ENCODE measurements at places on chromosomes 3 and 15.

DNA sequence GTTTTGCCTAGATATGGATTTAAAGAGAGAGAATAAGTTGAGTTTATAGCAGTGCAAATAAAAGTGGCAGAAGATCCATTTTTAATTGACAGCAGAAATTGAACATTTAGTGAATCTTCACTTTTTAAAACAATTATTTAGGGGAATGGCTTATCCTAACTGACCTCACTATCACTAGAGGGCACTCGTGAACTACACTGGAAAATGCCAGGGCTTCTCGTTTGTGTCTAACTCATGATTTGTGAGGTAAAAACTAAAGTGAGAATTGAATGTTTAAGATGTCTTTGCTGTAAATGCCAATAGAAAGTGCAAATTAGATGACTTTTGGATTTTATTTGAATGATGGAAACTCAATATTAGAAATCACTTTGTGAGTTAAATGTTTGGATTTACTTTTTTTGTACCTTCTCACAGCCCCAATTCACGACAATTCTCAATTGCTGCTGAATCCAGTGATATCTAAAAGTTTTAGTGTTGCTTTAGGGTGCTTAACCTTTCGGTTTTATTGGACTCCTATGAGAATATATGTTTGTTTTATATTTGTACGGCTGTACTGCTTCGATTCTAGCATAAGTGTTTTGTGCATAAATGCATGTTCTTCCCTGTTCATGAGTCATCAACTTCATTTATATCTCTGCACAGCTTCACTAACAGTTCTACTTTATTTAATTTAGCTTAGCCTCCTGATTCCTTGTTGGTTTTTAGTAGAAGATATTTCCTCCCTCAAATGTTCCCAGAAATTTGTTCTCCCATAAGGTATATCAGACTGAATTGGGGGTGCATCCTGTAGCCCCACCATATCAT lies 462.1 kb downstream of the MFSD1 start:
- no peak for DNase-seq

GRCh38 chr15:68274201-68274848 lies 3.2 kb upstream of the FEM1B start:
- no peak for DNase-seq

- no peak for DNase-seq
Observed at GRCh38 chr15:36905908-36906307, 194.4 kb downstream of the MEIS2 start.

DNA sequence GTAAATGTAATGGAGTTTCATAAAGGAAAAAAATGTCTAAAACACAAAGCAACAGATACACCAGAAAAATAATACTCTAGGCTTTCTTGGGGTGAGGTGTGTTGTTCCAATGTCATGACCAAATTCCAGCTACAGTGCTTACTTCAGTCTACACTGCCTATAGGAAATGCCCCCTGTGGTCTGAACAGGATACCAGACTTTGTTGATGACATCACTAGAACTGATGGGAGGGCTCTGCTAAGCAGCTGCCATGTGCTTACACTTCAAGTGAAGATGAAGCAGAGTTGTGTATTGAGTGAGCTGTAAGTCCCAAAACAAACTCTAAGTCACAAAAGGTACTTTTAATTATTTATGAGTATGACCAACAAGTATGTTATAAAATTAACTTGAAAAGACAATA lies 456.1 kb upstream of the IL12A start:
- no peak for DNase-seq

GRCh38 chr3:141353652-141354495 lies 14.4 kb upstream of the ZBTB38 start:
- DNase-seq = no peak

DNA sequence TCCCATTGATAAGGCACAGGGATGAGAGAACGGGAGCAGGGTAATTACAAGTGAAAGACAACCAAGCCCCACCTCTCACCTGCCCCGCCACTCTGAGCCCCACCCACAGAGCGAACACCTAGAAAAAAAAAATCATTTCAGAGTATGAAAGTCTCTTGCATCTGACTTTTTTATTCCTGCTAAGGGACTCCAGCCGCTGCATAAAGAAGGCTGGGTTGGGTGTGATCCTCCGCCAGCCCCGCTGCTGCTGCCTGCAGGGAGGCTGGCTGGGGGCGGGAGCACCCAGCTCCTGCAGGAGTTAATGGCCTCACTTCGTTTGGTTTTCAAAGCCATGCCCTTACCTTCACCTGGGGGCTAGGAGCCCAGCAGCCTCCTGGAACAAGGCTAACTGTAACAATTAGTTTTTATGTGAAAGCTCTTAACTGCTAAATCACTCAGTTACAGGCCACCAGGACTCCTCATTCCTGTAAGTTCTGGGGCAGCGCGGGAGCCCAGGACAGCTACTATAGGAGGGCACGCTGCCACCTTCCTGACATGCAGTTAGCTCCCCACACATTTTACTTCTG lies 78.0 kb upstream of the SNRPA1 start:
- no peak for DNase-seq

GRCh38 chr3:9179826-9180763 lies 69.4 kb downstream of the SRGAP3 start:
- no peak for DNase-seq

- no peak for DNase-seq
Observed at GRCh38 chr15:83372434-83372891, 74.7 kb upstream of the SH3GL3 start.

GRCh38 chr15:89839167-89839810 lies 24.6 kb upstream of the ANPEP start:
- DNase-seq = no peak

DNA sequence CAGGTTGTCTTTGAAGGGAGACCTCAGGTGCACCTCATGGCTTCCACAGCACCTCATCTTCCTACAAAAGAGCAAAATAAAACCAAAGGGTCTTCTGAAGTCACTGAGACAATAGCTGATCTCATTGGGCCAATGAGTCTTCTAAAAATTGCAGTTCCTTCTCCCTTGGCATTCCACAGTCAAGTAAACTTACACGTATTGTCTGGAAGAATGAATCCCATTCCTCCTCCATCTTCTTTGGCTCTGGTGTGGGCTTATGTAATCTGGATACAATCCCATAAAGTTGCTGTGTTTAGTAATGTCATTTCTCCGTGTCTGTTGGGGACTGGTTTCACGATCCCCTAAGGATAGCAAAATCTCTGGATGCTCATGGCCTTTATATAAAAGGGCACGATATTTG lies 85.5 kb upstream of the CGNL1 start:
- DNase-seq = no peak

DNA sequence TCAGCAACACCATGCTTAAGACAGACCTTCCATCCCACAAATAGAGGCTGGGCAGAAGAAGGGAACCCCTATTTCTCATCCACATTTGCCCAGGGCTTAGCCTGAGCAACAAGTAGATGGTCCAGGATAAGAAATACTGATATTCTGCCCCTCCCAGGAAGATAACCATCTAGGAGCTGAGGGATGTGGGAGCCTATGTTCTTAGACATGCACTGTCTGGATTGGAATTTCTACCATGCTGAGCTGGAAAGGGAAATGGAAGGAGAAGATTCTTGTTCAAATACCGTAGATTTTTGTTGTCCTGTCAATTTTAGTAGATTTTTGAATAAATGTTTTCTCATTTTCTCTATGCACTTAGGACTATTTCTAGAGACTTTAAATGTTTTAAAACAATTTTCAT lies 450.7 kb upstream of the SEMA6D start:
- no peak for DNase-seq

- DNase-seq = no peak
Observed at GRCh38 chr3:74515451-74515850, 99.0 kb downstream of the CNTN3 start.

- no peak for DNase-seq
Observed at GRCh38 chr3:42979044-42979972, at the start of gene GASK1A. Gene GASK1A, plus strand, starts transcription at chr3:42979311. Its CDS starts 332 bp downstream, at chr3:42979643.

GRCh38 chr3:194824701-194825111 lies 139.0 kb downstream of the FAM43A start:
- no peak for DNase-seq

DNA sequence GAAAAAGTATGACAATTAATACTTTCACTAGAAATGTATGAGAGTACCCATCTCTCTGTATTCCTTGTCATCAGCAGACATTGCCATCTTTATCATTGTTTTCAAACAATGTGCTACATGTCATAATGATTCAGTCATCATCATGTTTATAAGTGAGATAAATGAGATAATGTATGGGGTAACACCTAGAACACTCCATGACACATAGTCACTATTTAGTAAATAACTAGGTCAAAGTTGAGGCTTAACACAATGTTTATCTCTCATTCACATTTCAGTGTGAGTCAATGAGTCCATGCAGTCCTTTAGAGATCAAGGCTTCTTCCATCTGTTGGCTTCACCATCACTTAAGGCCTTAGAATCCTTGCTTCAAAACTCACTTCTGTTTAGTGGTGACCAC lies 70.0 kb downstream of the NLGN1 start:
- no peak for DNase-seq

DNA sequence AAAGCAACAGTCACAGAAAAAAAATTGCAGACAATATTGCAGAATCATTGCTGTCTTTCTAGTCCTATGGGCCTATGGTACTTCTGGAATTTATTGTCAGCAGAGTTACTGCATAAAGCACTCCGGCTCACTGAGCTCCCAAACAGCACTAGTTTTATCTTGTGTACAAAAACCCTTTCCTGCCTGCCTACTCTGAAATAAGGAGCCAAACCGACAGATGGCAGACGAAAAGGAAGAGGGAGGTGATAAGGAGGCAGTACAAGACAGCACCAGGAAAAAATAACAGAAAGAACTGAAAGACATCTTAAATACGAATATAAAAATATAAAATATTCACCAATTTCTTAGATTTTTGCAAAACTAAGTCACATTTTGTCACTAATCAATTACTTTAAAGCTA lies 15.6 kb downstream of the HERC1 start:
- no peak for DNase-seq

GRCh38 chr15:41992151-41992802 lies 19.9 kb upstream of the EHD4 start:
- DNase-seq = no peak

- DNase-seq = no peak
Observed at GRCh38 chr3:42515391-42515916, 13.0 kb downstream of the VIPR1 start.

DNA sequence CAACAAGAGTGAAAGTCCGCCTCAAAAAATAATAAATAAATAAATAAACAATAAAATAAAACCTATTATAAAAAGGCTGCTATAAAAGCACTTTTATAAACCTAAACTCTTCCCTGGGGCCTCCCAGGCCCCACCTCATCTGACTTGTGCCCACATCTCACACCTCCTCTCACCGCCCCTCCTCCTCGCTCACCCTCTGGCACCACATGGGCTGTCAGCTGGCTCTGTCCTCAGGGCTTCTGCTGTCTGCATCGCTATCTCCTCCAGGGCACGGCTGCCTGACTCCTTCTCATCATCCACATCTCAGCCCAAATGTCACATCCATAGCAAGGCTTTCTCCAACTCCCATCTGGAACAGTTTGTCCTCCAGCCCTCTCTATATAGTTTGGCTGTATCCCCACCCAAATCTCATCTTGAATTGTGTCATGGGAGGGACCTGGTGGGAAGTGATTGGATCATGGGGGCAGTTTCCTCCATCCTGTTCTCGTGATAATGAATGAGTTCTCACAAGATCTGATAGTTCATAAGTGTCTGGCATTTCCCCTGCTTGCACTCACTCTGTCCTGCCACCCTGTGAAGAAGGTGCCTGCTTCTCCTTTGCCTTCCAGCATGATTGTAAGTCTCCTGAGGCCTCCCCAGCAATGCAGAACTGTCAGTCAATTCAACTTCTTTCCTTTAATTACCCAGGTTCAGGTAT lies 8.8 kb upstream of the SH3BP5 start:
- DNase-seq = no peak

DNA sequence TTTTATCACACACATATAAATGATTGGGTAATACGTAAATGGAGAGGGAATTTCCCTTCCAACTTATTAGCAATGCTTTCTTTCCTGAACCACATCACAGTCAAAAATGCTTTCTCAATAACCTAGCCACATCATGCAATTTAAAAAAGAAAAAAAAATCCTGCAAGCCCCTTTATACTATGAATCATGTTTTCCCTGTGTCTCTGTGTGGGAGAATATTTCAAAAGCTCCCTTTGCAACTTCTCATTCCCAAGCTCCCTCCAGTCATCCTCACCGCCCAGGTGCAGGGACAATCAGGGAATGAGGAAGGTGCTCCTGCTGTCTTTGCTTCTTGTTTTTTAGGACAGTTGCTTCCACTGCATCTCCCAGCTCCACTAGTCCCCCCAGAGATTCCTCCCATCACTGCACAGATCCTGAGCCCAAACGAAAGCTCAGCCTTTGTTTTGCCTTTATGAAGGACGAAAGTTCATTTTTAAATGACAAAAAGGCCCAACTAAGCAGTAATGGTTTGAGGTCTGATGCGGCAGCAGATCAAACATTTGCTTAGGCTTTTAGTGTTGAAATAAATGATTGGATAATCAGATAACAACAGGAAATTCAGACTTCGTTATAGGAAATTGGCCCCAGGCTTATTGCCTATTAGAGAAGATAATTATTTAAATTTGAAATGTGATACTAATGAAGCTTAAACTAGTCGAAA lies 47.8 kb upstream of the ADGRG7 start:
- DNase-seq = no peak

- DNase-seq = no peak
Observed at GRCh38 chr15:84057714-84058331, 177.8 kb upstream of the GOLGA6L4 start.

GRCh38 chr3:56748663-56749231 lies 53.0 kb downstream of the ARHGEF3 start:
- no peak for DNase-seq

GRCh38 chr3:119702530-119703527 lies at the start of gene CFAP91:
Gene CFAP91, plus strand, starts transcription at chr3:119703022. Its CDS starts 77 bp downstream, at chr3:119703099.
- peak; percentile 86 for DNase-seq

- DNase-seq = peak; percentile 63
Observed at GRCh38 chr3:183555541-183556081, at the start of gene KLHL6. Gene KLHL6, minus strand, starts transcription at chr3:183555706. Its CDS starts 53 bp downstream, at chr3:183555653.

DNA sequence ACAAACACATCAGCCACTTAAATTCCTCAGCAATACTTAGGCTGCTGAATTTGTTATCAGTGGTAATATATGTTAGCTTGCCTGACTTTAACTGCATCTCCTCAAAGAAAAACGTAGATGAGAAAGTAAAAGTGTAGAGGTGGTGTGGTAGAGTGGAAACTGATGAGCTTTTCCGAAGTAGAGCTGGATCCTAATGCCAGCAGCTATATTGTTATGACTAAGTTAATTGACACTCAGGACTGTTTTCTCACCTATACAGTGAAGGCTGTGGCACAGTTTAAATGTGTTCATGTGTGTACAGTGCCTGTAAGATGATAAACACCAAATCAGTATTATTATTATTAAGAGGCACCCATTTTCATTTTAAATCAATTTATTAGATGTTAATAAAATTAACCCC lies 174.9 kb downstream of the TNIK start:
- no peak for DNase-seq

- no peak for DNase-seq
Observed at GRCh38 chr3:47661121-47661752, 82.6 kb upstream of the CSPG5 start.
